ENCODE measurements at places on chromosomes 7 and 10.

- peak; percentile 1 for DNase-seq
Observed at GRCh38 chr10:50990568-50991455, 83.5 kb upstream of the PRKG1 start.

DNA sequence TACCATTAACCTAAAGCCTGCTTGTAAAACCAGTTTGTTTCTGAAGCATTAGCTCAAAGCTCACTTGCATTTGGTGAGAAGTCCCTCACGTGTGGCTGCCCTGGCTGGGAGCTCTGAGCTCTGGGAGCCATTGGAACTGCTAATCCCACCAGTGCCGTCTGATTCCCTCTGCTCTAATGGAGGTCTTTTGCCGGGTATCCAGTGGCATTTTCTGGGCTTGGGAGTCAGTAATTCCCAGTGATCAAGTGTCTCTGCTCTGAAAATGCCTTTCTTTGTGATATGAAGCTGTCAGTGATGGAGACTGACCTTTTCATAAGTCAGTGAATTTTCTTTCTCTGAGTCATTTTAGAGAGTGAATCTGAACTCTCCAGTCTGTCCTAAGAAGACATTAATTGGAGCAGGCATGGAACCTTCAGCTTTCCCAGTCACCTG, 36.9 kb upstream of the FAM20C start:
- DNase-seq, result no peak

- DNase-seq, result no peak
Observed at GRCh38 chr10:118901906-118902305, 127.6 kb upstream of the NANOS1 start.

DNA sequence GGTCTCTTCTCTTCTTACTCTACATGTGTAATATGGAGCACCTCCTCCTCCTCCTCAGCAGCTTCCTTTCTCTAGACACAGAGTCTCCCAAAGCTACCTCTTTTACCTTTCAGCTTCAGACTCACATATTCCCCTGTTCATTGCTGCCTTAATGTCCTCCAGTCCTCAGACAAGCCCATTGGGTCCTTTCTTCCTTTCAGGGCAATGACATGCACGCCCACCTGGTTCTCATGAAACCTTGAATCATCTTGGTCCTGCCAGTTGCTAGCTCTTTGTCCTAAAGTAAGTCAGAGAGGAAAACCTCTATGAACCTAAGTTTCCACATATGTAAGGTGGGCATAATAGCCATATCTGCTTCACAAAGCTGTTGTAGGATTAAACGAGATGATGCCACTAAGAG, 227.0 kb downstream of the RPS24 start:
- peak; percentile 23 for DNase-seq

- DNase-seq, result no peak
Observed at GRCh38 chr7:102039706-102040105, 222.3 kb downstream of the CUX1 start.

DNA sequence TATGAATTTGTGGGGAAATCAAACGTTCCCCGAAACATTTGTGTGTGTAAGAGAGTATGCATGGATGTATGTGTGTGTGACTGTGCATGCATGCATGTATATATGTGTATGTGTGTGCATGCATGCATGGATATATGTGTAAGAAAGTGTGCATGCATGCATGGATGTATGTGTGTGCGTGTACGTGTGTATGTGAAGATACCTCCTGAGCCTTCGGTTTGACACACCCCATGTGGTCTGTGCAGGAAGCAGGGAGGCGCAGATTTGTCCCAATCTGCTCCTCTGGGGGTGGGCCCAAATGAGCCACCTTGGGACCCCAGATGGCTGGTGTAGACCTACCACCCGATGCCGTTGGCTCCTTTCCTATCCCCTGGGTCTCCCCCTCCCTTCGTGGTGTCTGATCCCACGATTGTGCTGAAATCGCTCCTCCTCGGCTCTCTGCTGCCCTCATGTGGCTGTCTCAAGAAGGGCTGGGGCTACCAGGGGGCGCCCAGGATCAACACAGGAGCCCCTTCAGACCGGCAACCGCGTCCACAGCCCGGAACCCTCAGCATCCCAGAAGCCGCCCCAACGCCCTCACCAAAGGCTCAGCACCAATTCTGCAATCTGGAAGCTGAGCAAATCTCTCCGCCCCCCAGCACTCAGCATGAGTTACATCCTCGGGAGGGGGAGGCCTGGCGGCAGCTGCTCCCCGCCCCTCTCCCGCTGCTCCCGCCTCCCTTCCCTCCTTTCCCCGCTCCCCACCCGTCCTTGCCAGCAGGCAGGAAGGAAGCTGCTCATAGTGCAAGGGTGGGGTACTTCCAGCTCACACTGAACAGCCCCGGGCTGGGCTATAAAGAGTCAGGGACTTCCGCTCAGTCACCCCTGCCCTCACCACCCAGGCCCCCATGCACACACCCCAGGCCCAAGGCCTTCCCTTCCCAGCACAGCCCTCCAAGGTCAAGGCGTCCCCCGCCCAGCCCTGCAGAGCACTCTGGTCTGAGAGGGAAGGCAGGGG, 2.3 kb upstream of the NOS3 start:
- peak; percentile 57 for DNase-seq

- peak; percentile 32 for DNase-seq
Observed at GRCh38 chr7:125059861-125060456, 130.3 kb upstream of the POT1 start.

GRCh38 chr7:150463461-150463860, 13.0 kb downstream of the GIMAP8 start:
- DNase-seq, result no peak

DNA sequence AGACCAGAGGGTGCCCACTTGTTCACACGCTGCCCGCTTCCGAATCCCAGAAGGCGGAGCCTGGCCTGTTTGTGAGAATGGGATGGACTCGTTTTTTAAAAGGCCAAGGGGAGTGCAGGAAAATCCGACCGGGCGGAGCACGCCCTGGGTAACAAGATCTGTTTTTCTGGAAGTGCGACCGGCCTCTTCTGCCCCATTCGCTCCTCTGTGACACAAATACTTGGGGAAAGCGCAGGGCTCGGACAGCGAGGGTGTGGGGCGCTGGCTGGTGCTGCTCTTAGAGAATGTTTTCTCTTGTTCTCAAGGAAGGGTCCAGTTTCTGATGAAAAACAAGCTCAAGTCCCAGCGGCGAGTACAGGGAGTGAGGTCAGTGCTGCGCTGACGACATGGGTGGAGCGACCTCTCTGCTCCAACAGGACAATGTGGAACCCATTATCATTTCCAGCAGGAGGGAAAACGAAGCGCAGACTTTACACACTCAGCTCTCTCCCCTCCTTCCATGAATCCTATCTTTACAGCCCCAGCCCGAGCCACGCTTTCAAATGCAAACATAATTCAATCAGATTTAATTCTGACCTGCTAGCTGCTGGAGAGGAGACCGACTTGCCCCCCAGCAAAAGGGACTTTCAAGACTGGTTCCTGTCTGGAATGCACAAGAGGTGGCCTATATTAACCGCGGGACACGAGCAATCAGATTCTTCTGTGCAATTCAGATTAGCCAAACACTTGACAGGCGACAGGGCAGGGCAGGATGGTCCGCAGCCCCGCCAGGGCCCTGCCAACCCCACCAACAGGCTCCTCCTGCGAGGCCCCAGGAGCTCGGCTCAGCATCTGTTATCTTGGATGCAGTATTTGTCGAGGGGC, 1.1 kb downstream of the RADIL start:
- peak; percentile 7 for DNase-seq

DNA sequence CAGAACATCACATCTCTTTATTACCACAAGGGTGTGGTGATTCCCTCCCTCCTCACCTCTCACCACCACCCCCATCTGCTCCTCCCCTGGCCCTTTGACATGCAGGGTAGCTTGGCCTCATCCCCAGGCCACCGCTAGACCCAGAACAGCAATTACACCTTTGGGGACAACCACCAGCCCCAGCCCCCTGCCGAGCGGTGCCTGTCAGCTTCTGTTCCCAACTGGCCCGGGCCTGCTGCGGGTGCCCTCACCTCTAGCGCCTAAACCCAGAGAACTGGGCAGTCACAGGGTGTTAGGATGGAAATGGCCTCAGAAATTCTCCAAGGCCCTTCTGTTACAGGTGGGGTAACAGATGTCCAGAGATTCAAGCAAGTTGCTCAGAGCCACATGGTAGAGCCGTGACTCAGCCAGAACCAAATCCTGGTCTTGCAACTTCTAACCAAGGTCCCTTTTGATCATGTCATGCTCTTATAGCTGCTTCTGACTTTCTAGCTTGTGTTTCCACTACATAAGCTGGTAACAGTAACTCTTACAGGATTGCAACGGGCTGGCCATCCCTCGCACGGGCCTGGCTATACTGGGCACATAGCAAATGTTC, 78.0 kb downstream of the PRKAG2 start:
- peak; percentile 63 for DNase-seq

DNA sequence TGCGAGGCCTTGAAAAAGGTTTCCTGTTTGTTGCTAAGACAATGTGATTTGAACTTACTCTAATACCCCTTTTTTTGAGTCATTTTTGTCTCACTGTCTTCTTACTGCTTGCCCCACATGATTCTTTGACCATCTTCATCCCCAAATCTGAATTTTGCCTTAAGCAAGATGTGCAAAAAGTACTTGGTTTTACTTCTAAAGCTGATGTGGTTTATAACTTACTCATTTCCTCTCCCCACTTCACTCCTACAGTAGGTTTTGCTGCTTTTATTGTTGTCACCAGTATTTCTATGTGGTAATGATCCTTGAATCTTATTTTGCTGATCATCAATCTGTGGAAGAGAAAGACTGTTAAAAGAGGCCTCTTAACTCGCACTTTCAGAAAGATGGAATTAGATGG, 396.4 kb downstream of the SDK1 start:
- DNase-seq, result no peak

DNA sequence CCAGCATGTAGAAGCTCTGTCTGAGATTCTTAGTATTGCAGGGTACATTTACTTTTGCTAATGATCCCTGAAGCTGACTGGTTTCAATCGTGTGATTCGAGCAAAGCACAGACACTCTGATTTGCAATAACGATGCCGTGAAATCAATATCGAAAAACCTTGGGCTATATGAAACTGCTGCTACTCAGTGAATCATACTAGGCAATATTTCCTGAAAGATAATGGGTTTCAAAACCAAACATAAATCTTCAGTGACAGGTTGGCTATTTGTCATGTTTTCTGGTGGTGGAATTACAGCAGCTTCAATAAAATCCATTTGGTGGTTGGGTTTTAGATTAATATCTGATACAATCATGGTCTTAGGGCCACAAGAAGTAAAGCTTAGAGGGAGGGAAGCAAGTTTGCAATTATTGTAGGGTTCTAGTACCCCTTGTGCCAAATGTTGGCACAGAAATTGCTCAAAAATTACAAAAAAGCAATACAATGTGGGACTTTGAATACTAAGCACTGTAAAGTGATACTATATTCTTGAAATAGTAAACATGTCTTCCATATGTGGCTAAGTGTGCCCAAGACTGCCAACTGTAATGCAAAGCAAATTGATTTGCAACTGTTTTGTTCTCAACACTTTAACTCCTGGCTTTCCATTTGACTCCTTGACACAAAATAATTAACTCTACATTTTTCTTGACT, 112.4 kb upstream of the JAZF1 start:
- no peak for DNase-seq

GRCh38 chr10:71742301-71743088, 22.9 kb upstream of the C10orf105 start:
- DNase-seq, result no peak

DNA sequence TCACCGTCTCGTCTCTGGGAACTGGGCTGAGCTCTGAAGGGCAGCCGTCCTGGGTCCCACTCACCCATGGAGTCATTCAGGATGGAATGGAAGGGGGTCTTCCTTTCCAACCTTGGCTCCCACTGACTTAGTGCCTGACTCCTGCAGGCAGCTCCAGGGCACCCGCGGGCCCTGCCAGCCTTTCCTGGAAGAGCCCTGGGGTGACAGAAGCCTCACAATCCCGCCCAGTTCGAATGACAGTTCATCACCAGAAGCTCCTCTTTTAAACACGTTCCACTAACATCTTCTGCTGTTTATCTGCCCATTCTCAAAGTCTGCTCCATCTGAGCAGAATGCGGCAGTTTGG, 110.6 kb downstream of the TNS3 start:
- DNase-seq, result no peak

- peak; percentile 78 for DNase-seq
Observed at GRCh38 chr10:95697429-95697828, 3.7 kb upstream of the TCTN3 start.

DNA sequence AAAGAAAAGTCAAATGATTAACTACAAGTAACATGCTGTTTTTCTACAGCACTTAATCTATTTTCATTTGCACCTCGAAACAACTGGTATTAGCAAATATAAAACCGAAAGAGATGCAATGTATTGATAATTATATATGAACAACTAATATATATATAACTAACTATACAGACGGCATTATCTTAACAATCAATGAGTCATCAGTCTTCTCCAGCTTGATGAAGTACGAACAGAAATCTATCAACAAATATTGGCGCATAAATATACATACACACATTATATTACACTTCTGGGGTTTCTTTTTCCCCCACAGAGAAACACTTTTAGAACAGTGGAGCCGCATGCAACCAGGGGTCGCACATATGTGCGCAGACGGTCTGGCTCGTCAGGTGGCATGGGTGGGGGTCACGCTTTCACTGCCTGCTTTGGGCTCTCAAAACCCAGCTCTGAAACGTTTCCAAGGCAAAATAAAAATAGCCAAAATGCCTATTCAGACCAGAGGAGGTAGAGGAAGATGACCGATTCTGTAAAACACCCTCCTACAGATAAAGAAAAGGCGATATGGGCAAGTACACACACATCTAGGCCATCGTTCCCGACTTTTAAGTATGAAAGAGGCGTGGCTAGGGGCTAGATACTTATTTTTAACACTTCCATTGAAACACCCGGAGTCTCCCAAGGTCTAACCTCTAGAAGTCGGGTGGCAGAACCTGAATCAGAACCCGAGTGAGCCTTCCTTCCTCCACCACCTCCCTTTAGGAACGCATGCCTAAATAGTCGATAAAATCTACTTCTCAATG, 1.7 kb downstream of the ARHGAP12 start:
- DNase-seq, result no peak

- peak; percentile 49 for DNase-seq
Observed at GRCh38 chr7:16929146-16929762, 47.5 kb upstream of the AGR3 start.

GRCh38 chr7:130286881-130287280, 6.1 kb upstream of the CPA4 start:
- no peak for DNase-seq

- DNase-seq, result no peak
Observed at GRCh38 chr7:11570205-11570604, 261.8 kb downstream of the THSD7A start.

- no peak for DNase-seq
Observed at GRCh38 chr7:44750424-44750823, 1.8 kb downstream of the ZMIZ2 start.

DNA sequence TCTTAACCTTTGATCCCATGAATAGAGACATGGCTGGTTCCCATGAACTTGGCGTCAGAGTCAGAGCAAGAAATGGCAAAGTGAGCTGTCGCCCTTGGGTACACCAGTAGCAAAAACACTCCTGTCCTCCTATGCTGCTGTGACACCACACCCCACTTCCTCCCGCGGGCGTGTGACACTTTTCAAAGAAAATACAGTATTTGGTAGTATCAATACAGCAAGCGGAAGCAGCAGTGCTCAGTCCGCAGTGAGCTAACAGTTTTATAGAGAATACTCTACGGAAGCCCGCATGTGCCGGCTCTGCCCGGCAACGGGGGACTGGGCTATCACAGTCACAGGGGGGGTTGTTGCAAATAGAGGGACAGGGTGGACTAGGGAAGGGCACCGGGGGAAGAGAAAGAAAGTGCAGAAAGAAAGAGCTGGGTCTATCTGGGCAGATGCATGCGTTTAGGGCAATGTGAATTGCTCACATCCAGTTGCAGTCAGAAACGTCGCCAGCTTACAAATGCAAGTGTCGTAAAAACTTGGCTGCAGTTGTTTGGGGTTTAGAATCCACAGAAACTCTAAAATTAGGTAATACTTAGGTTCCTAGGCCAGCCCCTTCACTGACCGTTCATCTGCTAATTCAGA, 49.8 kb downstream of the PRKCQ start:
- DNase-seq, result no peak
